ENCODE measurements at places on chromosomes 7 and 10. TPM values are rescaled to one million over a fixed set of nuclear protein-coding genes. Genes with fewer than 3 reads are reported as not detected.

Gene PTF1A
- total RNA-seq = not detected

Gene IQUB
- not detected for total RNA-seq

Gene HOXA7
- total RNA-seq = 21.9 TPM

Gene ABLIM1
- 131 TPM for total RNA-seq

Gene TSPAN12
- 22.0 TPM for total RNA-seq

DNA sequence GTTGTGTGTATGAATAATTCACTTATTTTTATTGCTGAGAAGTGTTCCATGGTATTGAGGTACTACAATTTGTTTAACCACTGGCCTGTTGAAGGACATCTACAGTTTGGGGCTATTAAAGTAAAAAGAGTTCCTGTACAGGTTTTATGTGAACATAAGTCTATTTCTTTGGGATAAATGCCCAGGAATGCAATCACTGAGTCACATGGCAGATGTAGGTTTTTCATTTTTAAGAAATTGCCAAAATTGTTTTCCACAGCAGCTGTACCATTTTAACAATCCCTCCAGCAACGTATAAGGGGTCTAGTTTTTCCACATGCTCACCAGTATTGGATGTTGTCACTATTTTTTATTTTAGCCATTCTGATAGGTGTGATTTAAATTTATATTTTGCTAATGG, 243.9 kb downstream of the TNS3 start:
- H3K4me3 ChIP-seq = no peak overlapping the region
- no peaks in the 10 kb centered on the region for H3K36me3 ChIP-seq

GRCh38 chr7:101397243-101397642, 34.6 kb downstream of the COL26A1 start:
- H3K4me3 ChIP-seq = no peak overlapping the region
- H3K36me3 ChIP-seq = no peaks in the 10 kb centered on the region
- no peak overlapping the region for H3K27ac ChIP-seq
- H3K4me1 ChIP-seq = no peaks in the 10 kb centered on the region
- no peak for DNase-seq

DNA sequence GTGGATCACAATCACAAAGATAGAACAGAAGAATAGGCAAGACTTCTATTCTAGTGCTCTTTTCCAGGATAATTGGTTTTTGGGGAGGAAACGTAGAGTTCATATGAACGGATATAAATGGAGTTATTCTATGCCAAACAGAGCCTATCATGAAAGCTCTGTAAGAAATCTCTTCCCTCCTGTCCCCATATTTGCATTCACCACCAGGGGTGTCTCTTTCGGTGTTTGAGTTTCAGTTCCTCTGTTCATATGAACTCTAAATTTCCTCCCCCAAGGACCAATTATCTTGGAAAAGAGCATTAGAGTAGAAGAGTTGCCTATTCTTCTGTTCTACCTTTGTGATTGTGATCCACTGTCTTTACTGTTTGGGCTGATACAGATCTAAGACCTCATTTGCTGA, 48.3 kb upstream of the CDC14C start:
- H3K27me3 ChIP-seq = no peaks in the 10 kb centered on the region
- no peak for DNase-seq
- H3K27ac ChIP-seq = no peak overlapping the region
- no peaks in the 10 kb centered on the region for H3K36me3 ChIP-seq

DNA sequence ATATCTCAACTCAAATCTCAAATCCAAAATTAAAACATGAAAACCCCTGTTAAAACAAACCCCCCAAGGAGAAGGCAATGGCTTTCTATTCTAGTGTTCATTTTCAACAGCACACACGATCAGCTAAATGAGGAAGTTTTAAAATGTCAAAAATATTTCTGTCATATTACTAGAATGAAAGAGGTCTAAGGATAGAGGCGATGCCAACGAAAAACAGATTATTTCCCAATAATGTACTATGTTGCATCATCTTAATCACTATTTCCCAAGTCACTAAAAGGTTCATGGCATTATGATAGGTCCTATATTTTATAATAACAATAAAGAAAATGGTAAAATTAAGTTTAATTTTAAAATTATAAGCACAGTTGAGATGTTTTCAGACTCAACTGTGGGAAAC, 10.1 kb downstream of the CNOT4 start:
- no peak overlapping the region for H3K27ac ChIP-seq
- H3K27me3 ChIP-seq = no peaks in the 10 kb centered on the region
- H3K36me3 ChIP-seq = no peaks in the 10 kb centered on the region
- no peaks in the 10 kb centered on the region for H3K4me1 ChIP-seq
- DNase-seq = no peak

DNA sequence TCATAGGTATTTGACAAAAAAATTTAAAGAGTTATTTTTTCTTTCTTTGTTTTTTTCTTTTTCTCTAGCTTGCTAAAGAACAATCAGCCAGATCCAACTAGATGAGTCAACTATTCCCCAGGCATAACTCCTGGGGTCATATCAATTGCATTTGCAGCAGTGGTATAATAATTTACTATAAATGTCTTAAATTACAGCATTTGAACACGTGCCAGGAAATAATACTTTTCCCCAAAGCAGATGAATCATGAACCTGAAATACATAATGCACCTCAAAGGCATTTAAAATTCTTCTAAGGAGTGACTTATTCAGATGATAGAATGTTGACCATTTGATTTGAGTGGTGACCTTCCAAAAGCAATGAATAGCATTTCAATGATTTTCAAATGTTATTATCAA, 190.1 kb downstream of the LRRTM3 start:
- DNase-seq = no peak
- H3K27me3 ChIP-seq = no peaks in the 10 kb centered on the region
- no peaks in the 10 kb centered on the region for H3K36me3 ChIP-seq
- no peaks in the 10 kb centered on the region for H3K4me1 ChIP-seq
- no peak overlapping the region for H3K27ac ChIP-seq

- no peaks in the 10 kb centered on the region for H3K27me3 ChIP-seq
- peak; percentile 9 for DNase-seq
- H3K4me3 ChIP-seq = no peak overlapping the region
- H3K36me3 ChIP-seq = no peaks in the 10 kb centered on the region
- no peak overlapping the region for H3K27ac ChIP-seq
Observed at GRCh38 chr10:43252783-43253341, 14.0 kb downstream of the RASGEF1A start.

- peak overlapping the region; percentile 97 for H3K27ac ChIP-seq
- H3K4me3 ChIP-seq = no peak overlapping the region
- H3K4me1 ChIP-seq = peaks cover 55% of the 10 kb centered on the region
- no peaks in the 10 kb centered on the region for H3K27me3 ChIP-seq
Observed at GRCh38 chr10:125149036-125149679, 11.2 kb downstream of the CTBP2 start.

DNA sequence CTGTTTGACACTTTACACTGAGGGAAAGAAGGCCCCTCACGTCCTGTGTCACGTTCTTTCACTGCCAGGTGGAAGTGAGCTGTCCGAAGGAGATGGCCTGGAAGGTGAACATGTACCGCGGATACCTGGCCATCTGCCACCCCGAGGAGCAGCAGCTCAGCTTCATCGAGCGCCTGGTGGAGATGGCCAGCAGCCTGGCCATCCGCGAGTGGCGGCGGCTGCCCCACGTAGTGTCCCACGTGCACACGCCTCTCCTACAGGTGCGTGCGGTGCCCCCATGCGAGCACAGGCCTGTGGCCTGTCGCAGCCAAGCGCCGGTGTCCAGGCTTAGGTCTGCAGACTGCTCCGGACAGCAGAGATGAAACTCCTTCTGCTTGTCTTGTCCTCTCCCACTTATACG, 103.4 kb downstream of the TRRAP start:
- no peak overlapping the region for H3K4me3 ChIP-seq
- no peak for DNase-seq
- no peak overlapping the region for H3K27ac ChIP-seq
- H3K27me3 ChIP-seq = no peaks in the 10 kb centered on the region

GRCh38 chr10:118669020-118669791, 73.8 kb upstream of the PRLHR start:
- no peaks in the 10 kb centered on the region for H3K27me3 ChIP-seq
- no peaks in the 10 kb centered on the region for H3K36me3 ChIP-seq
- H3K4me3 ChIP-seq = no peak overlapping the region
- no peak overlapping the region for H3K27ac ChIP-seq
- no peak for DNase-seq
- H3K4me1 ChIP-seq = no peaks in the 10 kb centered on the region

DNA sequence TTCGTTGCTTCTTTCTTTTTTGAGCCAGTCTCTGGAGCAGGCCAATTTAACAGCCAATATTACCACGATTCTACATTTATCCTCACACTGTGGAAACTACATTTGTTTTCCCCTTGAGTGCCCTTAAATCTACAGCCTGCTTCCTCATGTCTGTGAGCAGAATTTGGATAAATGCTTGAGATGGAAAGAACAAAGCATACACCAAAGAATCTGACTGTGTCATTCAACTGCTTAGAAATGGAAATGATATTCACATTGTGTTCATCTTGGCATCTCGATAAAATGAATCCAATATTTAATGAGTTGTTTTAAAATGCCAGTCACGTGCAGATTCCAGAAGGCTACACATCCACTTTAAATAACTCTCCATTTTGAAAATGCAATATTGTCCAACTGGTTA, 41.0 kb upstream of the GSDME start:
- no peak overlapping the region for H3K4me3 ChIP-seq
- no peak overlapping the region for H3K27ac ChIP-seq

- no peaks in the 10 kb centered on the region for H3K4me1 ChIP-seq
- no peak overlapping the region for H3K27ac ChIP-seq
- H3K36me3 ChIP-seq = no peaks in the 10 kb centered on the region
- no peak overlapping the region for H3K4me3 ChIP-seq
- no peak for DNase-seq
- no peaks in the 10 kb centered on the region for H3K27me3 ChIP-seq
Observed at GRCh38 chr7:39488467-39489393, 77.5 kb upstream of the YAE1 start.

DNA sequence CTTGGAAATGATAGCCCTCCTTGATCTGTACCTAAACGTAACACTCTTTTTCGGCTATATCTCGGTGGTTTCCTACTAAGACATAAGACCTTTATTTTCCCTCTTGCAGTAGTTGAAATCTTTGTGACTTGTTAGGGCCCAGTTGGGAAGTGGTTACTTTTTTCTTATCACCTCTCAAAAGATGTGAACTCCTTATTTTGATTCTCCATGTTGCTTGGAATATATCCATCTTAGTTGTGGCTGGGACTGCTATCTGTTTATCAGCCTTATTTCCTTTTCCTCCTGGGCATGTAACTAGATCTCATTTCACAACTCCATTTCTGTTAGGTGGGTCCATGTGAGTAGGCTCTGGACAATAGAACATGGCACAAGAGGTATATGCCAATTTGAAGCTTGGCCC, 4.1 kb upstream of the CPED1 start:
- H3K27me3 ChIP-seq = no peaks in the 10 kb centered on the region
- no peaks in the 10 kb centered on the region for H3K36me3 ChIP-seq
- H3K4me1 ChIP-seq = peaks cover 5% of the 10 kb centered on the region
- H3K27ac ChIP-seq = no peak overlapping the region
- no peak for DNase-seq
- no peak overlapping the region for H3K4me3 ChIP-seq

DNA sequence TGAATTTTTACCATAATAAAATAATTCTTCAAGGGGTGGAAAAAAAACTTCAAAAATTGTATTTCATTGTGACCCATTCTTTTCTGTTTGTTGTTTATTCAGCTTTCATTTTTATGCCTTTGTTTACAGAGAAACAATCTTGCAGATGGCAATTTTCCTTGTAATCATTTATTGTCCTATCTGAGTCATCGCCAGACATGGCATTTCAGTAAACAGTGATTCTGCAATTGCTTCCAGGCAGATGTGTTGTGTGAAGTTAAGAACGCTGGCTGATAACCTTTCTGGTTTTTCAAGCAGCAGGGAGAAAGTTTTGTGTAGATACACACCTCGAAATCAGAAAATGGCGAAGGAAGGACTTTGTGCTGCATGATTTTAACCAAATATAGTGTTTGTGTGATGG, 80.7 kb upstream of the RPA3 start:
- H3K4me1 ChIP-seq = no peaks in the 10 kb centered on the region
- H3K36me3 ChIP-seq = no peaks in the 10 kb centered on the region
- no peak for DNase-seq

GRCh38 chr10:104014176-104014575, 47.2 kb downstream of the SLK start:
- no peak overlapping the region for H3K4me3 ChIP-seq

DNA sequence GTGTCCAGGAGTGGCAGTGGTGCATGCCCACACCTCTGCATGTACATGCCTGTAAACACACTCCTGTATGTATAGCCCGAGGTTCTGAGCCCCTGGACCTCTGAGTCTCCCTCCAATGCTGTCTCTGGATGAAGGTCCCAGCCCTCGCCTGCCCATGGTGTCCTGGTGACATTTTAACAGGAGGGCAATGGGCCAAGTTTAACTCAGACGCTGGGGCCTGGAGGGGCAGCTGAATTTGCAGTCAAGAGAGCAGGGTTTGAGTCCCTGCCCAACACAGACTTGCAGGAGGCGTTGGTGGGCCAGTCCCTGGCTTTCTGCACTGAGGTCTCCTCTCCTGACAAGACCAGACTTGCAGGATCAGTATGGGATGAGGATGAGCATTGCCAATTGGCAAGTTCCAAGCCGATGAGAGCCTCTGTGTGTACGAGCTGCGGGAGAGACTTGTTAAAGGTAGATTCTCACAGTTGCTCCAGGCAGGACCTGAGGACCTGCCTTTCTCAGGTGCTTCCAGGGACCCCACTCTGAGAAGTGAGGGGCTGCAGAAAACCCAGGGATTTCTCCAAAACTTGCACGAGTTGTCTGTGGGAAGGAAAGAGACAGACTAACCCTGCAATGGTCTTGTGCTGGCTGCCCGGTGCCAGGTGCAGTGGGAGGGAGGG, 141.9 kb downstream of the ELFN1 start:
- H3K27ac ChIP-seq = no peak overlapping the region
- H3K36me3 ChIP-seq = no peaks in the 10 kb centered on the region
- DNase-seq = no peak
- H3K4me3 ChIP-seq = no peak overlapping the region

DNA sequence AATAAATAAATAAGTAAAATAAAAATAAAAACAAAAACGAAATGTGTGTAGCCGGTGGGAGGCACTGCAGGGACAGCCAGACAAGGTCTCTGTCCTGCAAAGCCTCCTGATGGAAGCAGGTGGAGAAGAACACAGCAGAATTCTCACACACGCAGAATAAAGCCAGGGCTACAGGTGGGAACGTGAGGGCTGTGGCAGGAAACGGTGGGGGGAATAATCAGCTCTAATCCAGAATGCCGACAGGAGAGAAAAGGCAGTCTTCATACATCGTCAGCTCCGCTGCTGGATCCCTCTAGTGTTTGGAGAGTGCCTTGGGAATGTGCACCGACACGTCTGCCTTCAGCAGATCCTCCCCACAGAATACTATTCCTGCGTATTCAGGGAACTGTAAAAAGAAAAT, 6.8 kb upstream of the SNX8 start:
- H3K36me3 ChIP-seq = no peaks in the 10 kb centered on the region
- DNase-seq = no peak
- no peak overlapping the region for H3K4me3 ChIP-seq
- H3K4me1 ChIP-seq = no peaks in the 10 kb centered on the region
- no peak overlapping the region for H3K27ac ChIP-seq

Data from colonic mucosa (tissue), 4 donors.